Activated naive CD4-positive, alpha-beta T cell treated with Interleukin-2 at 50 U/mL for 16 hours (primary cell): ENCODE measurements at places on chromosomes 16 and 17.

- DNase-seq, result no peak
These were observed 81.2 kb downstream of the PGS1 start for GRCh38 chr17:78459696-78460095.

DNA sequence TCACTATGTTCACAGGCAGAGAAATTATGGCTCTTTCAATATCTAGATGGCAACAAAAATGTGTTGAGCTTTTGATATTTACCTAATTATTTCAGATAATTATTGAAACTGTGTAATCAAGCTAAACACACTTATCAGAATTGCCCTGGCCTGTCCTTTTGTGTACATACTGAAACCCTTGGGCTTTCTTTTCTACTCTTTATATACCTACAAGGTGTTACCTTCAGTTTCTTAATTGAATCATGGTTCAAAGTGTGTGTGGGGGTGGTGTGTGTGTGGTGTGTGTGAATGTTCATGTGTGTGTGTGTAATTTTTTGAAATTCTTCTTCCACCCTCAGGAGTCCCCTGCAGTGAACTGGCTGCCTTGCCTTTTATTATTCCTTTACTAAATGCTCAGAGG is 506.8 kb upstream of the SOX9 start:
- no peak for DNase-seq

- peak; percentile 6 for DNase-seq
These were observed 25.6 kb downstream of the TTLL6 start for GRCh38 chr17:48791128-48792032.

GRCh38 chr16:53583401-53583800 is 80.4 kb upstream of the AKTIP start:
- DNase-seq, result no peak

DNA sequence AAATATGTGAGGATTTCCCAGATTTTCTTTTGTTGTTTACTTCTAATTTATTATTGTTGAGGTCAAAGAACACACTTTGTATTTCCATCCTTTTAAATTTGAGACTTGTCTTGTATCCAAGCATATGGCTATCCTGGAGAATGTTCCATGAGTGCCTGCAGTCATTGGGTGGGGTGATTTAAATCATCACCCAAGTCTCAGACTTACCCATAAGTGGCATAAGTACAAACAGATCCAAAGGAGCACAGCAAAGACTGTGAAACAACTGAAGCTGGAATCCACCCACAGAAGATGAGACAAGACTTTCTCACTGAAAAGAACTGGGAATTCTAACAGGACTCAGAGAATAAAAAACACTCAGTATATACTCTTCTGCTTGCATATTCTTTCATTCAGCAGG is 239.9 kb downstream of the CEP112 start:
- DNase-seq, result no peak
